ENCODE measurements at places on chromosomes 4 and X.

DNA sequence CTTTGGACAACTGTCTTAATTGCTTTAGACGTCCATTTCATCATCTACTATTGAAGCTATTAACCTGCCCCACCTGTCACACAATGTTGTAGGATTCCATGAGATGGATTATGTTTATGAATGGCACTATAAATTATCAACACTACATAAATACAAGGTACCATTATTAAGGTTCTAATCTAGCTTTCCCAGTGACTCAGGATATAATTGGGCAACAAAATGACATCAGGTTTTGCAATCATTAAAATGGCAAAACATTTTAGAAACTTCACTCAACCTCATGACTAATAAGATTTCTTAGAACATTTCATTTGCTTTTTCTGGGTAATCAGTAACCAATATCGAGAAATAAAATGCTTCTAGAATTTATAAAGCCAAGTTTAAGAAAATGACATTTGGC is 9.2 kb downstream of the HOPX start:
- H3K4me3 ChIP-seq: no peak overlapping the region
- H3K27me3 ChIP-seq: peaks cover 28% of the 10 kb centered on the region
- peaks cover 5% of the 10 kb centered on the region for H3K36me3 ChIP-seq

GRCh38 chr4:182276210-182277109 is 33.3 kb downstream of the TENM3 start:
- DNase-seq: no peak
- H3K27me3 ChIP-seq: no peaks in the 10 kb centered on the region
- no peak overlapping the region for H3K27ac ChIP-seq
- no peaks in the 10 kb centered on the region for H3K36me3 ChIP-seq
- H3K4me3 ChIP-seq: no peak overlapping the region

DNA sequence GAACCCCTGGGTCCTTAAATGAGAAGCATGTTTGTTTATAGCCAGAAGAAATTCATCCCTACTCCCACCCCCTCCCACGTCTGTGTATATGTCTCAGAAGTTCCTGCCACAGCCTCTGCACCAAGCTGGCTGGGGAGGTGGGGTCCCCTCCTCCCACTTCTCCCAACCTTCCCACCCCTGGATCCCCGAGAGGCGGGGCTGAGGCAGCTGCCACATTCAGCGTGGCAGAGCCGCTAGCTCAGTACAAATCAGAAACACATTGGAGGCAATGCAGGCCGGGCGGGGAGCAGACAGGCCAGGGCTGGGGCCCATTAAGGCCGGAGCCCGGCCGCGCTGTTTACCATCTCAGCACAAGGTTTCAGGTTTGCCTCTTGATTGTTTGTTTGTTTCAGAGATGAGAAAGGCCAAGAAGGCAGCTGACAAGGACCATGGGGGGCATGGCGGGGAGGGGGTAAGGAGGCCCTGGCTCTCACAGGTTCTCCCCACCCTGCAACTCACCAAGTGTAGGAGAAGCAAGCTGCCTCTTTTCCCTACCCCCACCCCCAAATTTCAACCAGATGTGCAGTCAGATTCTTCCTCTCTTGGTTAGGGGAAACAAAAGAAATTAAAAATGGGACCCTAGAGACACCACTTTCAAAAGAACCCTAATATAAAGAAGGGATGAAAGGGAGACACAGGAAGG is 22.3 kb downstream of the PJA1 start:
- no peak overlapping the region for H3K27ac ChIP-seq
- H3K4me1 ChIP-seq: no peaks in the 10 kb centered on the region
- H3K4me3 ChIP-seq: no peak overlapping the region
- H3K27me3 ChIP-seq: no peaks in the 10 kb centered on the region

GRCh38 chr4:158159718-158160094 is 13.1 kb downstream of the GASK1B start:
- H3K27me3 ChIP-seq: no peaks in the 10 kb centered on the region
- no peaks in the 10 kb centered on the region for H3K36me3 ChIP-seq
- no peaks in the 10 kb centered on the region for H3K4me1 ChIP-seq
- no peak overlapping the region for H3K27ac ChIP-seq
- H3K4me3 ChIP-seq: no peak overlapping the region
- DNase-seq: no peak
